HepG2 (cell line): ENCODE measurements at places on chromosomes 3 and 15. TPM values are rescaled to one million over a fixed set of nuclear protein-coding genes. Genes with fewer than 3 reads are reported as not detected.

The THUMPD3 gene
- 44.1 and 62.4 TPM in 2 replicates for total RNA-seq

The CRABP1 gene
- total RNA-seq = not detected in 2 replicates

The MESP2 gene
- not detected in 2 replicates for total RNA-seq

The POPDC2 gene
- total RNA-seq = 0.18 TPM in 1 of 2 replicates, not detected in the other

The DPPA4 gene
- total RNA-seq = not detected in 2 replicates

The PIERCE2 gene
- not detected in 2 replicates for total RNA-seq

The FSTL1 gene
- 0.07 and 0.17 TPM in 2 replicates for total RNA-seq

DNA sequence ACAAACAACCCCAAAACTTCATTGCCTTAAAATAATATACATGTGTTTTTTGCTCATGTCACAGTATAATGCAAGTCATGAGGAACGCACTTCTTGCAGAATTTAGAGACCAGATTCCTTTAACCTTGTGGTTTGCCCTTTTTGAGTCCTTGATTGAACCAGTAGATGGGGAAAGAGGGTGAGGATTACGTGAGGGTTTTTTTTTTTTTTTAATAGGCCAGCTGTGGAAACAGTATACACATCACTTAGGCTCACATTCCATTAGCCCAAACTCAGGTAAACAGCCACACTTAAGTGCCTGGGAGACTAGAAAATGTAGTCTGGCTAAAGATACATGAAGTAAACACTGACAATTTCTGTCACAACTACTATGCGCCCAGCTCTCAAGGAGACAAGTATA lies 114.9 kb upstream of the MLF1 start:
- no peaks in the 10 kb centered on the region for H3K36me3 ChIP-seq
- H3K27ac ChIP-seq = no peak overlapping the region
- H3K27me3 ChIP-seq = no peaks in the 10 kb centered on the region
- no peak for DNase-seq
- no peak overlapping the region for H3K4me3 ChIP-seq

DNA sequence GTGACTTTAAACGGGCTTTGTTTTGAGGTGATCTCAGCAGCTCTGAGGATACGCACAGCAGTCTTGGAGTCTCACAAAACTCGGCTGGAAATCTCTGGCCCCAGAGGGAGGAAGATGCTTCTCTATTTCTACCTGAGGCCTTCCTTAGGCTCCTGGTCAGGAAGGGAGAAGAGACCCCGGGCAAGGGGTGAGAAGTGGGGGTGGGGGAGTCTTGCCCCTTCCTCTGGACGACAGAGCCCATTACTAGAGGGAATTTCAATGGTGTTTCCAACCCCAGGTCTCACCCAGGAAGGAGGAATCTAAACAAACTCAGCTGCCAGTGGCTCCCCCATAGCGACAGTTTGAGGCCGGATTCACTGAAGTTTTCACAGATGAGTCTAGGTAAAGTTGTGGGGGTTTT lies 37.4 kb upstream of the PCSK6 start:
- DNase-seq = no peak
- H3K27me3 ChIP-seq = no peaks in the 10 kb centered on the region
- H3K27ac ChIP-seq = peak overlapping the region; percentile 98
- no peak overlapping the region for H3K4me3 ChIP-seq

DNA sequence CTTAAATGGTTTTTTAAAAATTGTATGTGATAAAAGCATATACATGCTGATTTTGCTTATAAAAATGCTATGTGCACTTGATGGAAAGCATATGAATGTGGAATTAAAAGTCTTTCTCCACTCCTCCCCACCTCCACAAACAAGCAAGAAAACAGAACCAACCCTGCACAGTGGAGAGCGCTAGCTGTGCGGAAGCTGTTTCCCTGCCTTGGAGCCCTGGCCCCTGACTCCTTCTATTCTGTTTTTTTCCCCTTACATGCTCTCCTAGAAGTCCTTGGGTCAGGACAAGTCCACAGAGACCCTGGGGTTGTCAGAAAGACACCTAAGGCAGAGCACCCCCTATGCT lies 64.2 kb downstream of the BOC start:
- H3K4me3 ChIP-seq = peak overlapping the region; percentile 53; the same call in 1 of the 2 replicates
- peaks cover 39% of the 10 kb centered on the region; the same call in 2 of the 3 replicates for H3K27me3 ChIP-seq
- no peak for DNase-seq
- H3K36me3 ChIP-seq = no peaks in the 10 kb centered on the region
- H3K27ac ChIP-seq = no peak overlapping the region

GRCh38 chr15:69265347-69265955 lies 33.3 kb upstream of the PAQR5 start:
- H3K27me3 ChIP-seq = no peaks in the 10 kb centered on the region
- H3K36me3 ChIP-seq = 0 out of 3 replicates have a peak, but pooled peaks cover 3% of the 10 kb centered on the region
- H3K27ac ChIP-seq = no peak overlapping the region
- H3K4me1 ChIP-seq = no peaks in the 10 kb centered on the region
- no peak overlapping the region for H3K4me3 ChIP-seq

- no peaks in the 10 kb centered on the region for H3K27me3 ChIP-seq
- DNase-seq = no peak
- no peak overlapping the region for H3K4me3 ChIP-seq
- H3K27ac ChIP-seq = no peak overlapping the region
These were observed 48.5 kb upstream of the KCNMB2 start for GRCh38 chr3:178487752-178488151.

DNA sequence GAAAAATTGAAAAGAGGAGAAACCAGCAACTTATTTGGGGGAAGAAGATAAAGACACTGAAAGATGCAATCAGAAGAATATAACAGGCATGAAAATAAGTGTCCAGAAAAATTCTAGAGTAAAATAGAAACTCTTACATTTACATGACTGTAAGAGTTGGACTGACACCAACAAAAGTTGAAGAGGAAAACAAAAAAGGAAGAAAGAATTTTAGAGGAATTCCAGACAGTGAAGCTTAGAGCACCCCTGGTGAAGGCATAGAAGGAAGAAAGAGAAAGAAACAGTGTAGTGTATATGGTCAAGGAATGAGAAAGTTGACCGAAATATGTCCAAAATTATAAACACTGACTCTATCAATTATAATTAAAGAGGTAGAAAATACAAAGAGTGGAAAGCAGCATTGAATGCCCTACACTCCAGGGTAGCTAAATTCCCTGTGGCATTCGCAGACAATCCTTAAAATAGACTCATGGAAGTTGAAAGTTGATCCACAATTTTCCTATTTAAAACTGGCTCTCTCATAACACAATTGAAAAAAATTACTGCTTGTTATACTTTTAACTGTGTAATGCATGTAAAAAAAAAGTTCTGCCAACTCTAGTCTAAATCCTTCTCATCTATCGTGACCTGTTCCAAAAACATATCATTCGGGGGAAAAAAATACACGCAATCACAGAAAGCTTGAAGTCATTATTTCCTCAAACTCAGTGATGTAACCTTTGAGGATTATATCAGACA lies 102.6 kb upstream of the ABI3BP start:
- H3K27ac ChIP-seq = no peak overlapping the region
- H3K36me3 ChIP-seq = no peaks in the 10 kb centered on the region
- no peak overlapping the region for H3K4me3 ChIP-seq
- no peak for DNase-seq
- no peaks in the 10 kb centered on the region for H3K27me3 ChIP-seq

GRCh38 chr3:125433611-125434041 lies 58.5 kb upstream of the ZNF148 start:
- H3K36me3 ChIP-seq = no peaks in the 10 kb centered on the region
- no peak for DNase-seq
- H3K27me3 ChIP-seq = no peaks in the 10 kb centered on the region
- no peak overlapping the region for H3K4me3 ChIP-seq

- DNase-seq = peak; percentile 76
- no peaks in the 10 kb centered on the region for H3K27me3 ChIP-seq
- H3K4me1 ChIP-seq = peaks cover 14% of the 10 kb centered on the region
- peak overlapping the region; percentile 45 for H3K27ac ChIP-seq
- no peak overlapping the region; the same call in 1 of the 2 replicates for H3K4me3 ChIP-seq
These were observed 30.7 kb downstream of the EFL1 start for GRCh38 chr15:82231842-82232241.

GRCh38 chr3:14784087-14784681 lies 34.6 kb upstream of the FGD5 start:
- no peak for DNase-seq
- no peaks in the 10 kb centered on the region for H3K36me3 ChIP-seq
- H3K4me3 ChIP-seq = no peak overlapping the region

GRCh38 chr3:141449424-141449823 lies 37.4 kb upstream of the RASA2 start:
- no peak for DNase-seq
- peaks cover 20% of the 10 kb centered on the region for H3K4me1 ChIP-seq
- H3K27ac ChIP-seq = no peak overlapping the region
- no peak overlapping the region for H3K4me3 ChIP-seq
- peaks cover 34% of the 10 kb centered on the region for H3K36me3 ChIP-seq

DNA sequence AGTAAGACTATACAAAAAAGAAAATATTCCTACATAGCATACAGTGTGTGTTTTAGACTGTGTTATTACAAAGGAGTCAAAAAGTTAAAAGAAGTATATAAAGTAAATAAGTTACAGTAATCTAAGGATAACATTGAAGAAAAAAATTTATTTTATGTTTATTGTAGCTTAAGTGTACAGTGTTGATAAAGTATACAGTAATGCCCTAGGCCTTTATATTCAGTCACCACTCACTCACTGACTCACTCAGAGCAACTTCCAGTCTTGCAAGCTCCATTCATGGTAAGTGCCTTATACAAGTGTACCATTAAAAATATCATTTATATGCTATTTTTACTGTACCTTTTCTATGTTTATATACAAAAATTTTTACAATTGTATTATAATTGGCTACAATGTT lies 220.1 kb downstream of the BCHE start:
- DNase-seq = no peak
- H3K4me1 ChIP-seq = no peaks in the 10 kb centered on the region
- H3K27ac ChIP-seq = no peak overlapping the region
- no peaks in the 10 kb centered on the region for H3K36me3 ChIP-seq
- no peaks in the 10 kb centered on the region for H3K27me3 ChIP-seq

- no peaks in the 10 kb centered on the region; the same call in 1 of the 2 replicates for H3K36me3 ChIP-seq
- H3K4me3 ChIP-seq = no peak overlapping the region
- H3K27ac ChIP-seq = no peak overlapping the region
- no peak for DNase-seq
- no peaks in the 10 kb centered on the region for H3K27me3 ChIP-seq
These were observed 138.9 kb downstream of the DUT start for GRCh38 chr15:48470096-48470495.
